Hematopoietic multipotent progenitor cell treated with erythropoietin and hydrocortisone succinate and interleukin-3 and kit ligand, for 15 days (in vitro differentiated cells): ENCODE measurements at places on chromosomes 11 and 22.

- DNase-seq: no peak
These were observed at the start of gene OR6A2 for GRCh38 chr11:6799402-6799801. Gene OR6A2 (minus strand): TSS chr11:6799689. CDS start chr11:6795708, 3,981 bp downstream.

GRCh38 chr11:47918882-47919495 is 61.4 kb upstream of the PTPRJ start:
- DNase-seq: no peak

- no peak for DNase-seq
These were observed 14.6 kb downstream of the PPME1 start for GRCh38 chr11:74185695-74186094.

DNA sequence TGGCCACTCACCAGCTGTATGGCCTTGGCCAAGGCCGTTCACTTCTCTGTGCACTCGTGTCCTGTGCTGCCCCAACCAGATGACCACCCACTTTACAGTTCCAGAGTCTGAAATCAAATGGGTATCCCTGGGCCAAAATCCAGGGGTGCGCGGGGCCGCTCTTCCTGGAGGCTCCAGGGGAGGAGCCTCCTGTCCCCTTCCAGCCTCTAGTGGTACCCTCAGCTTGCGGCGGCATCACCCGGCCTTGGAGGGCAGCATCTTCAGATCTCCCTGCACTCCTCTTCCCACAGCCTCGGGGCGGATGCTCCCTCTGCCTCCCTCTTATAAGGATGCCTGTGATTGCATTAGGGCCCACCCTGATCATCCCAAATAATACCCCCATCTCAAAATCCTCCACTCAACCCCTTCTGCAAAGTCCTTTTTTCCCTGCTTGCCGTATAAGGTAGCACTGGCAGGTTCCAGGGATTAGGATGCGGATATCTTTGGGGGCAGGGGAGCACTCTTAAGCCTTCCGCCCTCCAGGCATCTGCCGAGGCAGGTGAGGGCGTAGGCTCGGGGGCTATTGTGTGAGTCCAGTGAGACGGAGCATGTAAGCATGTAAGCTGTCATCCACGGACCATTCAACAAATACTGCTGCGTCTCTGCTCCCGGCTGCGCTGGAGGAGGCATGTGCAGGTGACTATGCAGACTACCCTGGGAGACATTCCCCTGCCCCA is 24.4 kb upstream of the SHISAL1 start:
- no peak for DNase-seq

DNA sequence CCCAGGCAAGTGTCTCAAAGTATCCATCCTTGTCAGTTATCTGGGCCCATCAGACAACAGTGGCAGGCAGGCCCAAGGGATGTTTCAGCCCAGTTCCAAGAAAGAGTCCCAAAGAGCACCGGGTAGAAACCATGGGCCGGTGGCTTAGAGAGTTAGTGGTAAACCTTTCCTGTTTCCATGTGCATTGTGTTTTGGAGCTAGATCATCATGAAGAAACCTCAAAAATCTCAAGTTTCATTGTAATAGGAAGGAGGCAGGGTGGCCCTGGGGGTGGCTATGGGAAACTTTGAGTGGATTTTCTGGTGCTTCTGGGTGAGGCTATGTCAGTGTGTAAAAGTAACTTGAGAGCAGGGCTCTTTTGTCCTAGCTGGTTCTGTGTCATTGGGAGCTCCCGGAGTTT is 68.1 kb downstream of the UBASH3B start:
- no peak for DNase-seq

- peak; percentile 29 for DNase-seq
These were observed 5.0 kb upstream of the COX8A start for GRCh38 chr11:63969461-63969860.

DNA sequence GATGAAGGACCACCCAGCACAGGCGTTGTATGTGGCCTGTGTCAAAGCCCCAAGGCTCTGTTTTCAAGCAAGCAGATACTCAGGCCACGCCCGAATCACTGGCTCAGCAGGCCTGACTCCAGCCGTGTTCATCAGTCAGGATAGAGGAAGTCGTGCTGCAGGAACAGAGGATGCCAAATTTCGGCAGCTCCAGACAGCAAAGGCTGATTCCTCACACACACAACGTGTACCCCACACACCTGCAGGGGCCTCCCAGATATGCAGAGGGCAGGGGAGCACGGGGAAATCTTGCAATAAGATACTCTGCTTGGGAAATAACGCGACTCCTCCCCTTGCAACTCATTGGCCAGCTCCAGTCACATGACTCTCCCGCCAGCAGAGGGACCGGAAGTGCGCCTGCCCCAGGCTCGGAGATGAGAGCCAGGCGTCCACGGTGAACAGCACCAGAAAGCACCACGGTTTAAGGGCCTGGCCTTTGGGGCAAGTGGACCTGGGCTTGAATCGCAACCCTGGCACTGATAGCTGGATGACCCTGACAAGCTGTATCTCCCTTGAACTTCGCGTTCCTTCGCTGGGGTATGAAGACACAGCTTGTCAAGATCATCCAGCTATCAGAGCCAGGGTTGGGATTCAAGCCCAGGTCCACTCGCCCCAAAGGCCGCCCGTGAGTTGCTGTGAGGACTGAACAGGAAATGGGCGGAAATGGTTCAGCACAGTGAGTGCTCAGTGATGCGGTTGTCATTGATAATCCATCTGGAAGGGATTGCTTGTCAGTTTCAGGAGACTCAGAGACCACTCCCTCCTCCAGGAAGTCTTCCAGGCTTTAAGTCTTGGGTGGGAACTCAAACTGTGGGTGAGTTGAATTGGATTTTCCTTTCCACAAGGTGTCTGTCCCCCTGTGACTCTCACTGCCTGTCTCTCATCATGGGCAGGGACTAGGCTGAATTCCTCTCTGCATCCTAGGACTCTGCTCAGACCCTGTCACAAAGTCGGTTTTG is 88.5 kb downstream of the MYEOV start:
- peak; percentile 8 for DNase-seq

DNA sequence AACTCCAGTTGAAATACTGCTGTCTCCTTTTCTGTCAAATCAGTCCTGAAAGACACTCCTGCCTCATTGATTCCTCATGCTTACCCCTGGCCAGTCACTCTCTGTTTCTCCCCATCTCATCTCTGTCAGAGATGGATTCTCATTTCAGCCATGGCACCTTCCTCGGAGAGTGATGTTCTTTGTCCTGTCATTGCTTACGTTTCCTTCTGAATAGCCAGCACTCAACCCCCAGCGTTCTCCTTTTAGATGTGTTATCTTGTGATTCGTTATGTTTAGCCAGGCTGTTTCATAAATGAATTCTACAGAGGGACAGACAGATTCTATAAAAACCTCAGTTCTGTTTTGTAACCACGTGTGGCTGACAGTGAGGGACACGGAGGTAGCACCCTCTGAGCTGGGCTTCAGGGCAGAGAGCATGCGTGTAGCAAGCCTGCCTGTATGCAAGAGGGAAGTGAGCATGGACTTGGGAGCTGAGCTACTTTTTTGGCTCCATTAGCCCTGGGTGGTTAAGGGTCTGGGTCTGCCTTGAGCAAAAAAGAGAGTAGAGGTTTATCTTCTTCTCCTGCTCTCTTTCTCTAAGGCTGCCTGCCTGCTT is 354.6 kb downstream of the DDX10 start:
- no peak for DNase-seq

- DNase-seq: peak; percentile 66
These were observed 6.9 kb upstream of the POLDIP3 start for GRCh38 chr22:42621505-42622002.

- DNase-seq: peak; percentile 41
These were observed 418 bp downstream of the ACO2 start for GRCh38 chr22:41469218-41469851.

DNA sequence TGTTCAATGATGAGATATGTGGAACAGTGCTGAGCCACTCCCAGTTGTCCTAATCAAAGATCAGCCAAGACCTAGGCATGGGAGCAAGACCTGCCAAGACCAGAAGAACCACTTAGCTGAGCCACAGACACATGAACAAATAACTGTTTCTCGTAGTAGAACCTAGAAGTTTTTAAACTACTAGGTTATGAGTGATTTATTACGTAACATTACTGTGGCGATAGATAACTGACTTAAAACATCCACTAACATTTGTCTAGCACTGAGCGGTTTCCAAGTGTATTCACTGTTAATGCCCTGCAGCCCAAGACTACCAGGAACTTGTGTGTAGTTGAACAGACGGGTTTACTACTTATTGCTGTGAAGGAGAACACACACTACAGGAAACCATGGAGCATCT is 120.4 kb downstream of the SERGEF start:
- no peak for DNase-seq

GRCh38 chr11:65806979-65807378 is 20.1 kb downstream of the OVOL1 start:
- DNase-seq: no peak

DNA sequence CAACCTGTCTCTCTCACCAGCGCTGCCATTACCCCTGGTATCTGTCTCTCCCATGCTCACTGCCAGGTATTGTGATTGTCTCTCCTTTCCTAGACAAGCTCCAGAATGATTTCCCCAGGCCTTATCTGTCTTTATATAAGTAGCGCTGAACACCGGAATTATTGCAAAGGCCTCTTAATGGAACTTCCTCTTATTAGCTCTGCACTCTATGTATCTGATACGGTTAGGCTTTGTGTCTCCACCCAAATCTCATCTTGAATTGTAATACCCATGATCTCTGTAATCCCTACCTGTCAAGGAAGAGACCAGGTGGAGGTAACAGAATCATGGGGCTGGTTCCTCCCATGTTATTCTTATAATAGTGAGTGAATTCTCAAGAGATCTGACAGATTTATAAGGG is 39.3 kb downstream of the DDI1 start:
- no peak for DNase-seq

- DNase-seq: no peak
These were observed 11.0 kb downstream of the MPZL3 start for GRCh38 chr11:118240999-118241763.

- DNase-seq: no peak
These were observed 23.0 kb downstream of the FZD4 start for GRCh38 chr11:86932259-86932585.

DNA sequence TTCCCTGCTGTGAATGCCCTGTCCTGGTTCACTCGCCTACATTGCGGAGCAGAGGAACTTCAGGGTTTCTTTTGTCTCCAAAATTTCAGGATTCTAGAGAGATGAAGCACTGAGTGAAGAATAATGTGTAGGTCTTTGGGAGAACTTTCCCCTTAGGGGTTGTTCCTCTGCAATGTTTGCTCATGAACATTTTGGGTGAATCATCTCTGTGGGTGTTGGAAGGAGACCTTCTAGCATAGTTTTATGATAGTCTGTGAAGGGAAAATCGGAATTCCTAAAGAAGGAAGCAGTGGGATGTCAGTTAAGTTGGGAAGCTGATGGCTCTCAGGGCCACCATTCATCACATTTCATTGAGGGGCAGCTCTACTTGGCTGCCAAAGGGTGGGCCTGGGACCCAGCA is 64.8 kb downstream of the MIAT start:
- no peak for DNase-seq

DNA sequence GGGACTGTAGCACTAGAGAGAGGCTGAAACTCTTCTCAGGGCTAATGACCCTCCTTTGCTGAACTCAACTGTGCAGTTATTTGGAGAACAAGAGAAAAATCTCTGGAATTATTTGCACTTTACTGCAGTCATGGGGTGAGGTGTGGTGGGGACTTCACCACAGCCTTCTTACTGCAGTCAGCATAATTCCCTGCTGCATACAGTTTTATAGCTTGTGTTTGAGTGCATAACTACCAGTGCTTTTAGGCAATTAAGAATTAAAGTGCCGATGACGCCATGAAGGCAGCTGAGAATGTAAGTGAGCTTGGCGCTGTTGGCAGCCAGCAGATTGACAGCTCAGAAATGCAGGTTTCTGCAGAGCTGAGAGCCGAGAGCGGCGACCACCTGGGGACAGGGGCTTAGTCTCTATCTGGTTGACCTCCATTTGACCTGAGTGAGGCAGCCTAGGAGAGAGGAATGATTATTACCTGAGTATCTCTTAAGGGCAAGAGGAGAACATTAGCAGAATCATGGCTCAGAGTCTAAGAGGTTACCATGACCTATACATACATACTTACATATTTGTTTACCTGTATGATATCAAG is 830.0 kb downstream of the NTM start:
- DNase-seq: no peak

DNA sequence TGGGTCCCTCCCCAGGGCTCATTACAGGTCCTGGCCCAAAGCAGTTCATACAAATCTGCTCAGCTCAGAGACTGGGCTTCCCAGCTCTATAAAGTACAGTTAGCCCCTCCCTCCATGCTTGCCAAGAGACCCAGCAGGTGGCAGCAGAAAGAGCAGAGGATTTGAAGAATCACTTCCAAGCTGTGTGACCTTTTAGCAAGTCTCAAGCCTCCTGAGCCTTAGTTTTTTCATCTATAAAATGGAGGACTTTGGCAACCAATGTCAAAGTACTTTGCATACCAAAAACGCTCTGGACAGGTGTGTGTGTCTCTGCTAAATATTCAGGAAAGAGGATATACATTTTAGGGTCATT is 26.6 kb downstream of the RELT start:
- DNase-seq: no peak

GRCh38 chr11:12318791-12319438 is 58.5 kb upstream of the PARVA start:
- DNase-seq: no peak

- no peak for DNase-seq
These were observed 89.4 kb downstream of the PKNOX2 start for GRCh38 chr11:125253795-125254525.

GRCh38 chr11:12705874-12706273 is 31.7 kb downstream of the TEAD1 start:
- DNase-seq: no peak

DNA sequence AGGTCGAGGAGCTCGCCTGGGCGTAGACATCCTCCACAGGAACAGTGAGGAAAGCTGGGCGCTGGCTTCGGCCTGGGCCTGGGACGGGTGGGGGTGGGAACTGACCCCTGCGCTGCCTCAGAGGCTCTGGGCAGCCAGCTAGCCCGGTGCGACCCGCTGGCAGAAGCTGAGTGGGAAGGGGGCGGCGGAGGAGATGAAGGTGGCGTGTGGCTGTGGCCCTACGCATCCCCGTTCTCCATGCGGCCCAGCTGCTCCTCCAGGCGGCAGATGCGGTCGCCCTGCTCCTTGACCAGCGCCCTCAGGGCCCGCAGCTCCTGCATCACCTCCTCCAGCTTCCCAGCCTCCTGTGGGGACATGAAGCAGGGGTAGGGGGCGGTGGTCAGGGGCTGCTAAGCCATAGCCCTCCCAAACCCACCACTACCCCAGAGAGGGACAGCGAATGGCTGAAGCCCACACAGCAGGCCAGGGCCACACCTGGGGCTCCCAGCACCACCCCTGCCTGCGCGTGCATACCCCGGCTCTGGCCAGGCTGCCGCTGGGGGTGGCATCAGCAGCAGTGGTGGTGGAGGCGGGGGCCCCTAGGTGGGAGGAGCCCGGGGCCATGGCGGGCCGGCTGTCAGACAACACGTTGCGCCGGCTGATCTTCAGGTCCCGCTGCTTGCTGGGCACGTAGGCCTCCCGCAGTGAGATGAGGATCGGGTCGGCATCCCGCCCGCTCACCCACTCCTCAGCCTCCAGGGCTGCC is 848 bp upstream of the PTPRCAP start:
- no peak for DNase-seq

- no peak for DNase-seq
These were observed 22.4 kb downstream of the SIK2 start for GRCh38 chr11:111624608-111625007.

GRCh38 chr11:31783252-31783651 is 27.9 kb downstream of the PAX6 start:
- DNase-seq: no peak
